ENCODE measurements at places on chromosomes 6 and 20.

DNA sequence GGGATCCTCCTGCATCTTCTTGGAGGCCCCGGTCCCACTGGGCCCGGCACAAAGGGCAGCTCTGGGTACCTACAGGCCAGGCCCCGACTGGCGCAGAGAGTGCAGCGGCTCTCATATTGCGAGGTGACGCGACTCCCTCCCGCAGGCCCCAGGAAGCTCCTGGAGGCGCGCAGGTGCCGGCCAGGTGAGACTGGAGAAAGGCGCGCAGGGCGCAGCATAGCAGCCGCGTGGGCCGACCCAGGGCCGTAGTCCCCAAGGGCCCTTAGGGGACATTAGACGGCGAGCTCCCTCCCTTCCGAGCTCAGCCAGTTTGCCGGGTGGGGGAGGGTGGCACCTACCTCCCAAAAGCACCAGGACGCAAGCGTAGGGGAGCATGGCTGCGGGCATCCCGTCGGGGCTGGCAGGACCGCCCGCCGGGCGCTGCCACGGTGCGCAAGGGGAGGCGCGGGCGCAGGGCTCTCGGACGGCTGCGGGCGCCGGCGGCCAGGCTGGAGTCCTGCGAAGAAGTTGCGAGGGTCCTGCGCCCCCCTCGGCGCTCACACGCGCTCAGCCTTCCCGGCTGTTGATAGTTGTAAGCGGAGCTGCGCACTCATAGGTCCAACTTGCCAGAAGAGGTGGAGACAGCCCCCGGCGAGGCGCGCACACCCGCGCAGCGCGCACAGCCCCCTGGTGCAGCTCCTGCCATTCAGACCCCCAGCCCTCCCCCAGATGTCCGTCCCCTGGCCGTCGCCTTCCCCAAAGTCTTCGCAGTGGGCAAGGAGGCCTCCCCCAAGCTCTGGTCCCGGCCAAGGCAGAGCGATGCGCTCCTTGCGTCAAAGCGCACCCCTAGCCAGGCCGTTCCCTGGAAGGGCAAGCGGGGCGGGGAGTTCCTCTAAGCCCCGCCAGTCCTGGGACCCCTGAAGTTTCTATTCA is 622 bp downstream of the APCDD1L start:
- DNase-seq = no peak

GRCh38 chr6:157323255-157323965 is at the start of gene TMEM242:
Gene TMEM242 (minus strand): TSS chr6:157323519. CDS start chr6:157323499, 20 bp downstream.
- DNase-seq = peak; percentile 82

DNA sequence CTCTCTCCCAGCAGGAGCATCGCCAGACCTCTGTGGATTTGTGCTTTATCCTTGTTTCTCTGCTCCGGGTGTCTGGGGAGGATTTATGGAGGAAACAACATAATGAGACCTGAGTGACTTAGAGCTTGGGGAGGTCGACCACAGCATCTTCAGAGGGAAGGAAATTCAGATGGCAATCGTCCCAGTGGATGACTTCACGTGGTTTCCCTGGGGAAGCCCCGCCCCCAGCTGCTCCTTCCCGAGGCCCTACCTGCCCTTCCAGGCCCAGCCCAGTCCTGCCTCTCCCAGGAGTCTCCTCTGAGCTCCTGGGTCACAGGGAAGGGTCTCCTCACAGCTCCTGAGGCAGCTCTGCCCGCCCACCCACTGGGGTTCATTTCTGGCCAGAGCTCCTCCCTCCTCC is 430.3 kb upstream of the SULF2 start:
- no peak for DNase-seq

GRCh38 chr6:168434505-168434904 is 6.5 kb upstream of the SMOC2 start:
- DNase-seq = no peak

DNA sequence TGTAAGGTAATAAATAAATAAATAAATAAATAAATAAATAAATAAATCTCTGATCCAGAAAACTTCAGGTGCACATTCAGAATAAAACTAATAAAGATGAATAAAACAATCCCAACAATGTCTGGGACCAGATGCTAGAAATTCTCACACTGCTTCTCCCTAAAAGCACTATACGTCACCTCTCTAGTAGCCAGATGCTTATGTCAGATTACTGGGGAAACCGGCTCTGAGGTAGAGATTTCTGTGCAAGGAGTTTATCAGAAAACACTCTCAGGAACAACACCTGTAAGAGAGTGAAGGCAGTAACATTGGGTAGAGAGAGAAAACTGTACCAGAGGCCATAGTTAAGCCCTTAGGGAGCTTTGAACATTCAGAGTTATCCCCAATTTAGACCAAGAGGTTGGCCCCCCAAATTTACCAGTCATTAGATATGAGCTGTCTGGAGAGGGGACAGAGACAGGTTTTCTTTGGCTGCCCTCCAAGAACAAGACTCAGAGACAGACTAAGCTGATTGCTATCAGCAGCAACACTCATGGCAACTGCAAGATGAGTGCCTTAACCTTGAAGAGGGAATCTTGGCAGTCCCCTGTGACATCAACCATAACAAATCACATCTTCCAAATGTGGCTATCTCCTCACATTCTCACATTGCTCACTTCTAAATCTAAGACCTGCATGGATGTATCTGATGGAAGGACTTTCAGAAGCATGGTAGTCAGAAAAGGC is 151.2 kb upstream of the BMP5 start:
- DNase-seq = no peak

- DNase-seq = no peak
Observed at GRCh38 chr20:63635431-63636141, 8.7 kb upstream of the GMEB2 start.

- no peak for DNase-seq
Observed at GRCh38 chr6:13146442-13146841, 181.9 kb downstream of the TBC1D7 start.

- DNase-seq = no peak
Observed at GRCh38 chr6:169424821-169425240, 171.2 kb upstream of the THBS2 start.

DNA sequence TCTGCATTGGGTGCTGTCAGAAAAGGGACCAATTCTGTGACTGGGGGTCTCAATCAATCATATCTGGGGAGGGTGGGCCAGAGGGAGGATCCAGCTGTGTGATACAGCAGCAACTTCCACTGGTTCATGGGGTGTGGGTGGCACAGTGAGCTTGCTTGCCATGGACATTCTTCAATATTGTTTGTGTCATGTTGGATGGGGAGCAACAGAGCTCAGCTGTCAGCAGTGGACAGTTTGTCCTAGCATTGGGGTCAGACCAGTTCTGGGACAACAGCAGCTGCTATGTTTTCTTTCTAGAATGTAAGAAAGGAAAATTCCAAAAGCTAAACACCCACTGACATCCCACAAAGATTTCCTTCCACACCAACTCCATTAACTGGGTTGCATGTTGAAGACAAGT is 221.9 kb upstream of the CDH4 start:
- DNase-seq = no peak

DNA sequence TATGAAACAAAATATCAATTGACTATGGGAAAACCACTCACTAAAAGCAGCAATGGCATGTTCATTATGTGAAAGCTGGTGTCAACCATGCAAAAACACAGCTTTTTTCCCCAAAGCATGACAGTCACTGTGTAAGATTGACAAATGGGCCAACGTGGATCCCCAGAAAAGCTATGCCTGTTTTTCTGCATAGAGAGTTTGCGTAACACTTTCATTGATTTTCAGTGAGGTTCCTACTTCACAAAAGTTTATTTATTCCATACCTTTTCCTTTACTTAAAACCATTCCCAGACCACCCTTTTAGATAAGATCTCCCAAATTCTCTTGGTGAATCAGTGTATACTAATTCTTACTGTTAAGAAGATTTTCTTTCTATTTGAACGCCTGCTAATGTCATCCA is 138.4 kb upstream of the GLP1R start:
- DNase-seq = no peak

DNA sequence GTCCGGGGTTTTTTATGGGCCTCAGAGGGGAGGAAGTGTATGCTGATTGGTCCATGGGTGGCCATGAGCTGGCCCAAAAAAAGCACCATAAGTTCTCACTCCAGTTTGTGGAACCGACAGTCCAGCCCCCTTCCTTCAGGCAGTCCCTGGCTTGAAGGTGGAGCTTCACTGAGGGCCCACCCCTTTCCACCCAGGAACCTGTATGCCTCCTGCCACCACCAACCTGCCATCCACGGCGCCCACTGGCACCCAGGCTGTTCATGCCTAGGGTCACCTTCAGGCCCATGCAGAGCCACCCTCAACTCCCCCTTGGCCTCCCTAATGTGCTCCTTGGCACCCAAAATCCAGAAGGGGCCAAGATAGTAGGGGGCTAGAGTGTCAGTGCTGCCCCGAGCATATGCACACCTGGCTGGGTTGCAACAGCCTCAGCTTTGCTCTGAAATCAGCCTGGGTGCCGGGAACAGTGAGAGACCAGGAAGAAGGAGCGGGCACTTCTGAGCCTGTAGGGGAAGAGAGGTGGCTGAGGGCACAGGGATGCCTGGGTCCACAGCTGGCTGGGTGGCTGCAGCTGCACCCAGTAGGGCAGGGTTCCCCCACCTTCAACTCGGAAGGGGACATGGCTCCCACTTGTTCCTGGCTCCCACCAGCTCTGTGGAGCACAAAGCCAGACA is 292.4 kb downstream of the ARHGAP18 start:
- DNase-seq = no peak

DNA sequence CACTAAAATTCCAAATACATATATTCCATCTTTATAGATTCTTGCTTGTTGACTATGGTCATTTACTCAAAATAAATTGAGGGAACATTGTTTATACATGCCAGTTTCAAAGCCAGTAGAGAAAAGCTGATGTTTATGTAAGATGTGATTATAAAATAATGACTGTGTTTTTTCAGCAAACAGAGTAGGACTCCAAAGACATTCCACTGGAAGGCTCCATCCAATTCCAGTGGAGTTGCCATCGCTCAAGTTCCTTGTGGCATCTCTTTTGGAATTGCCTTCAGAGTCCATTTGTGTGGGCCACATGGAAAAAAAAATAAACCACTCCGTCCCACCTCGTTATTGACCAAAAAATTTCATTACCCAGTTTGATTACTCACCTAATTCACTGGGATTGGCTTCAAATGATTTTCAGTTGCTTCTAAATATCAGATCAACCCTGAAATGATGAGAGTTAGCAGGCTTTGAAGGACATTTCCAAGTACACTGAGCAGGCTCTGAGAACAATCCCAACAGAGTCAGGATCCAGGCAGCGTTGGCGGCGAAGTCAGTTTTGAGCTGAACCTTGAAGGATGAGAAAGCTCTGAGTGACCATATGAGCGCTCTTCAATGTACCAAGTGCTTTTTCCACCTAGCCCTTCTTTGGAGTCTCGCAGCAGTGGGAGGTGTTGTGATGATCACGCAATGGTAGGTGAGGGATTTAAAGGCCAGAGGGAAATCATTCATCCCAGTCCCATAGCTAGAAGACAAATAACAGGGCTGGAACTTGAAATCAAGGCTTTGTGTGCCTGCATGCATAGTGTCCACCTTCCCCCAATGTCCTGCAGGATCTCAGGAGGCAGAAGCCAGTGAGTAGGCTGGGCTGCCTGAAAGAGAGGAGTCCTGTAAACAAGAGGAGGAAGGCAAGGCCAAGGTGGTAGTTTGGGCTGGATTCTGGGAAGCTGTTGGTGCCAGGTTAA is 281.7 kb downstream of the CDC5L start:
- DNase-seq = no peak

GRCh38 chr20:57622579-57623381 is 2.6 kb upstream of the ZBP1 start:
- DNase-seq = peak; percentile 54

- DNase-seq = no peak
Observed at GRCh38 chr20:51532577-51533191, 9.8 kb downstream of the NFATC2 start.

DNA sequence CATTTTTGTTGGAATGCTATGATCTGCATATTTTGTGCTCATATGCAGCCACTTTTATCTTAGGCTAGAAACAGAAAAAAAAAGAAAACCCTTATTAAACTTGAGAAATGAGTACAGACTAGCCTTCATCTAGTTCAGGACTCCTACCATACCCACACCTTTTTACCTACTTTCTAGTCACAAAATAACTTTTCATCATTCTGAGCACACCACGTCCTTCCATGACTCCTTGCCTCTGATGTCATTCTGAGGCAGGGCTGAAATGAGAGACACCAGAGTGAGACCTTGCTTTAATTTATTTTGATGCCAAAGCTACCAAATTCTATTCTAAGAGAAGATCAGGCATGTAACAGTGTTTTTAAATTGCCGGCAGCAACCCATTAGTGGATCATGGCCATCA is 38.8 kb downstream of the SNX3 start:
- no peak for DNase-seq

- no peak for DNase-seq
Observed at GRCh38 chr6:93848031-93848742, 428.8 kb upstream of the EPHA7 start.

DNA sequence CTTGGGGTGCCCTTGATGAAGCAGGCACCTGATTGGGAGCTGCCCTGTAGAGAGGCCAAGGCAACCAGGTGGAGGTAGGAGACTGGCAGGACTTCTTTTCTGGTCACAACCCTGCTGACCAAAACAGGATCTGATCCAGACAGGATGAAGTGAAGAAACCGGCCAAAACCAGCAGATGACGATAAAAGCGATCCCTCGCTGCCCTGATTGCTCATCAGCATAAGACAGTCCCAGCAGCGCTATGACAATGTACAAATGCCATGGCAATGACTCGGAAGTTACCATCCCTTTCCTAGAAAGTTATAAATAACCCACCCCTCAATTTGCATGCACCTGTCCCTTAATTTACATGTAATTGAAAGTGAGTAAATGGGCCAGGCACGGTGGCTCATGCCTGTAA is 88.4 kb upstream of the PDE10A start:
- DNase-seq = no peak

DNA sequence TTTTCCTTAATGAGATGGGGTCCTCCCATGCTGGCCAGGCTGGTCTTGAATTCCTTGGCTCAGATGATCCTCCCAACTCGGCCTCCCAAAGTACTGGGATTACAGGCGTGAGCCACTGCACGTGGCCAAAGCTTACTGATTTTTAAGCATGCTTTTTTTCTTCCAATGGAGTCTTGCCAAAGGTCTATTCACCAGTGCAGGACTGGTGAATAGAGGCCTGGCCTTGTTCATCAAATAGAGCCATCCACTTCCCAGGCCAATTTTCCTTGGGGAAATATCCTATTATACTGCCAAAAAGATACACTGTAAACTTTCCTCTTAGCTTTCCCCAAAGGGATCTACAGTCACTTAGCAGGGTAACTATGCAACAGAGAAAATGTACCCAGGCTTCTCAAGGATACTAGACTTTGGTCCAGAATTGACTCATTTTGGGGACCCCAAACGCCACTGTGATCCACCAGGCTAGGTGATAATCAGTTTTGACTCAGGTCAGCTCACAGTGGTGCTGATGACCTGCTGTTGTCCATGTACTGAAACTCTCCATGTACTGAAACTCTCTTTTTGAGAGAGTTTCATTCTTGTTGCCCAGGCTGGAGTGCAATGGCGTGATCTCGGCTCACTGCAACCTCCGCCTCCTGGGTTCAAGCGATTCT is 91.8 kb downstream of the REPS1 start:
- no peak for DNase-seq

DNA sequence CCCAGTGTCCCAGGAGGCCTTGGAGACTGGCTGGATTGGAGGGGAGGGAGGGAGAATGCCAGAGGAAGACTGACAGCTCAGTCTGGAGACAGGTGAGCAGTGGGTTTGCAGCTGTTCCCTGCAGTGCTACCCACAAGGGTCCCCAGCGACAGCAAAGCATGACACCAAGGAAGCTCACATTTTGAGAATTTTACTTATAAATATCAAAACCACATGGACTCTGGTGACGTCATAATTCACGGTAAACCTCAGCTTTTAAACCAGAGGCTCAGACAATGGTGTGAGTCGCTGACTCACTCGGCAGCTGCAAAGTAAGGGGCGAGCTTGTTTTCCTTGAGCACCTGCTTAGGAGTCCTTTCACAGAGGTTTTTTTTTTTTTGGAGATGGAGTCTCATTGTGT is 65.2 kb downstream of the THBS2 start:
- no peak for DNase-seq

- DNase-seq = no peak
Observed at GRCh38 chr6:13908955-13909381, 15.8 kb upstream of the RNF182 start.

Data from activated T-helper 9 cell treated with anti-CD3 and anti-CD28 coated beads, Interleukin-2, amount 50 U/mL, for 16 hours (primary cell).